G401 (cell line): ENCODE measurements at places on chromosomes 7 and 10.
A peak's percentile ranks its signal among the peaks of the same experiment; 100 is the strongest.

GRCh38 chr10:118977835-118978234, 51.7 kb upstream of the NANOS1 start:
- DNase-seq, result no peak

DNA sequence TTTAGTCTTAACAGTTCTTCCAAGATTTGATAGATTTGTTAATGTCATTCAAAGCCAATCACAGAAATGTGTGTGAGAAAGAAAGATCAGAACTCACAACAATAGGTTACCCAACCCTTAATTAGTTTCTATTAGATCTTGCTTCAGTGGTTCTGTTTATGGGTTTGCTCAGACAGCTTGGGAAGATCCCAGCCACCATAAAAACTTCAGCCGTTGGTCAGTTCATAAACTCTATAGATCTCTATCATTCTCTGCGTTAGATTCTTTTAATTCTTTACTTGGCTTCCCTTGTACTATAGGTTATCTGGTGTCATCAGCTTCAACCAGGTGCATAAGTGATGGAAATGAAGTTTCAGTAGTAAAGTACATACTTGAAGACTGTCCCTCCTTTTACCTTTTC, 54.4 kb downstream of the ZNF277 start:
- no peak for DNase-seq

DNA sequence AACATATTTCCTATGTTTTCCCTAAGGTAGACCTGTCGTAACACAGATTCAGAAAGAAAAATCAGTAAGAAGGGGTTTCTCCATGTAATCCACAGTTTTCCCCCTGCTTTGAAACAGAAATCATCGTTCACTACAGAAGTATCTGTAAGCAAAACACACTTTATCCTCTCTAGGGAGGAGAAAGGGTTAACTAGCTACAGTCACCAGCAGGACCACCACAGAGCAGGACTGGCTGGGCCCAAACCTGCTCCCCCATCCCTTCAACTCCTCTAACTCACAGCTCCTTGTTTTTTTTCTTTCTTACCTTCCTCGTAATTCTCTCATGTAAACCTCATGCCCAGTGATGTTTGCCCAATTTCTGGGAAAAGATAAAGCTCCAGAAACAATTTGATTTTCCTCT, 167.7 kb downstream of the RAPGEF5 start:
- no peak for DNase-seq

DNA sequence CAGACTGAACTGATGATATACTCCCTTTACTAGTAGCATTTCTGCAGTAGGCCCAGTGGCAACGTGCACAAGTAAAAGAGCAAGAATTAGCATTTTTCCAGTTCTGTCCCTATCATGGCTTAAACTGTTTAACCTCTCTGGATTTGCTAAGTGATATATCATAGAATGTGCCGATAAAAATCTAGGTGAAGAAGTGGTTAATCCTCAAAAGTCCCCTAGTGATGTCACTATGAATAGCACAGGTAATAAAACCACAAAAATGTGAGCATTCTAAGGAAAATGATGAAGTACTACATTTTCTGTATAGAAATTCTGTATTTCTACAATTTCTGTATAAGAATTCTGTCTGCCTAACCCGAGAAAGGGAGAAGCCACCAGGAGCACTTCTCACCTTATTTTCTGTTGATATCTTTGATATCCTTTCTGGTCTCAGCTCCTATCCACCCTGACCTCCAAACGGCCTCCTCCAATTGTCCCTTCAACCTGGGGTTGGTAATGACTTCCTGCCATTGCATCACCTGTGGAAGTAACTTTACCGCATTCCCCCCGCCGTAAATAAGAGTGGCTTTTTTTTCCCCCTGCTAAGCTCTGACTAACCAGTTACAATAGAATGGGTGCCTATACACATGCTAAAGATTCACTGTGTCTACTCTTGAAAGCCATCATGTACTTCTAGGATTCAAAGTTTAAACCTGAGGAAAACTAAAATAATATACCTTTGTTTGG, 155.9 kb upstream of the ASAH2 start:
- no peak for DNase-seq

GRCh38 chr7:1447551-1448244, 11.6 kb downstream of the MICALL2 start:
- DNase-seq, result no peak

DNA sequence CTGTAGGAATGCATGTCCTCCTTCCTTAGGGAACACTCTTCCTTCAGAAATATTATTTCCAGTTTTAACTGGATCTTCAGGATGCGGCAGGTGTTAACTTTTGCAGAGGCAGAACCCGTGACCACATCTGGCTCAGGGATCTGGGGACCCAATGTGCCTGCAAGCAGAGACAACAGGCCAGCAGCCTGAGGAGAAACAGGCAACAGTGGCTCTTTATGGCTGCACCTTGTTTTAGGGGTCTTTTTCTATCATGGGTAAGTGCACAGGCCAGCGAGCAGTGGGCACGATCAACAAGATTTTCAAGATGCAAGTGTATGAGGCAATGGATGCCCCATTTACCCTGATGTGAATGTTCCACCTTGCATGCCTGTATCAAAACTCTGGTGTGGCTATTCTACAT, 497.5 kb upstream of the KLF6 start:
- DNase-seq, result no peak

DNA sequence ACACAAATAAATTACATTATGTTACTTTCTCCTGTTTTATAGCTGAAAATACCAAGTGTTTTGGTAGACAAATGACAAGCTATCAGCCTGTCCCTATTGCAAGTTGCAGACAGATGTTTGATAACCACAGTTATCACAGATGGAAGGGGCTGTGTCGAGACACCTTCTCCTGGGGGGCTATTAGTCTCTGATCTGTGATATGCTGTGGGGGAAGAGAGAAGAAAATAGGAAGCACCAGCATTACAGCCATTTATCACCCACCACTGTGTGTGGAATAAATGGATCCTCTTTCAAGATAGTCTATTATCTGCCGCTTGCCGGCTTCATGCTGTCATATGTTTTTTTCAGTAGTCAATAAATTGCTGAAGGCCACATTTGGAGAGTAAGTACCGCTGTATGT, 597.2 kb upstream of the ADARB2 start:
- DNase-seq, result no peak

DNA sequence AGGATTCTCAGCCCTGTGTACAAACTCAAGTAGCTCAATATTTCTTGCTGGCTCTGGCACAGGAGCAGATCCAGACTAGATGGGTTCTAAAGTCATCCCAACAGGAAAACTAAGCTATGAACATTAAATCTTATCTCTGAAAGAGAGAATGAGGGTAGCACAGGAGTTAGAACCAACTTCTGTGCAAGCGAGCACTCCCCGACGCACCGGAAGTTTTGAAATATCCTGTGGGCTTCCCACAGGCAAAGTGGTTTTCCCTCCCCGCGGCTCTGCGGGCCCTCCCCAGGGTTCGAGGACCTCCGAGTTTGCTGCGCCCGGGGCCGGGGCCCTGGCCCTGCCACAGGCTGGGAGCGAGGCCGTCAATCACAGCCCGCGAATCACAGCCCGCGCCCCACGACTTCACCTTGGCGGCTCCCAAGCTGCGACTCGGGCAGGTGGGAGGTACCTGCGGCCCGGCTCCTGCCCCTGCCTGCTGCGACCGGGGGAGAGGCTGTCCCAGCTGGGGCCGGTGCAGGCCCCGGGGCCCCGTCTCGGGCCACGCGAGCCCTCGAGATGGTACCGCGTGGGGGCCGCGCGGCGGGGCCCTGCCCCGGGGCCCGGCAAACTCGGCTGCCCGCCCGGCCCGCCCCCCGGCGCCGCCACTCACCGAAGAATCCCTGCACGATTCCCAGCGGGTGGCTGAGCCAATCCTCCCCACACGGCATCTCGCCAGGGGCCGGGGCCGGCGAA, 598 bp downstream of the MCMBP start:
- peak; percentile 40 for DNase-seq

- DNase-seq, result no peak
Measured at GRCh38 chr7:30280631-30281030, 3.8 kb upstream of the ZNRF2 start.

GRCh38 chr10:101902032-101902819, 58.6 kb upstream of the KCNIP2 start:
- no peak for DNase-seq

- DNase-seq, result no peak
Measured at GRCh38 chr7:151427705-151428377, 12.1 kb downstream of the CRYGN start.

- no peak for DNase-seq
Measured at GRCh38 chr7:94975336-94975735, 67.9 kb downstream of the PPP1R9A start.

DNA sequence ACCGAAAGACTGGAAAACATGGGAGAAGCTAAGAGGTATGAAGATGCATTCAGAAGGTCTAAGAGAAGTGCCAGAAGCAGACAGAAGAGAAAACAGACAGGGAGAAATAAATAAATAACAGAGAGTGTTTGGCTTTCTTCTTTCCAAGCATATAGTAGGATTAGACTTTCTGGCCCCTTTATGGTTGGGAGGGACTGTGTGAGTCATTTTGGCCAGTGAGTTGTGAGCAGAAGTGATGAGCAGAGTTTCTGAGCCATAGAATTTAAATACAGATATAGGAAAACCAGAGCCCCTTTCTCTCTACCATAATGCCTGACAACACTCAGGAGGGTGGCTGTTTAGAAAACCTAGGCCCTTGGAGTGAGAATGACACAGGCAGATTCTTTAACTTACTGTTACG, 171.0 kb downstream of the PPP1R17 start:
- DNase-seq, result no peak

DNA sequence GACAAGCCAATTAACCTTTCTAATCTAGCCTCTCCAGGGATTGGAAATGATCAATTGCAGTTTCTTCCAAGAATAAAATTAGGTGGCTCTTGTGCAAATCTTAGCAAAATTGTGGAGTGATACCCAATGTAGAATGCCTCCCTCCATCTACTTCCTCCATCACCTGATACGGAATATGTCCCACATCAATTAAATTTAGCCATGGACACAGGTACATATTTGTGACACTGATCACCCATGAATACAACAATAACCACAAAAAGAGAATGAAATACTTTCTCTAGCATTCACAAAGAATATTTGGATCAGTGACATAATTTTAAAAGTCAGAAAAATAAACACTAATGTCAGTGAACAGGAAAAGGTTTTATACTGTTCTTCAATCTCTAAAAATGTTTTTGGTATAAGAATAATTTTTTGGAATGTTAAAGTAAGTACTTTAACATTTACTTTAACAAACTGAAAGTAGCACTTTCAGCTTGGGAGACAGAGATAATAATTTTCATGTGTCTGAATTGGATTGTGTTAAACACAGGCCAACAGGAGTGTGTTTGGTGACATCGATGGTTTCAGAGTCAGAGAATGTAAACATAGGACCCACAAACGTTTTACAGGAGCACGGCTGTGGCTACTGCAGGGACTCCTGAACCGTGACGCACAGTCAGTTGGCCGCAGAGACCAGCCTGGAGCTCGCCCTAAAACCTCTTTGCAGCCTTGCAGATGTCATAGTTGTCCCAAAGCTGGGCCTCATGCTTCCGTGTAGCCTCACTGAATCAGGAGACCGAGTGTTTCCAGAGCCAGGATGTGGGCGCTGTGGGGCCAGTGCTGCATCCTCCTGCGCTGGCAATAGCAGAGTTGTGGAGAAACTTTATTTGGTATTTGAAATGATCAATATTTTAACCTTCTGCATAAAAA, 7.2 kb downstream of the RBM20 start:
- no peak for DNase-seq

- DNase-seq, result no peak
Measured at GRCh38 chr7:143354965-143355364, 7.5 kb downstream of the FAM131B start.

GRCh38 chr10:78849115-78849514, 219.7 kb upstream of the ZMIZ1 start:
- DNase-seq, result no peak

GRCh38 chr7:127751062-127751461, 99.1 kb downstream of the SND1 start:
- no peak for DNase-seq

DNA sequence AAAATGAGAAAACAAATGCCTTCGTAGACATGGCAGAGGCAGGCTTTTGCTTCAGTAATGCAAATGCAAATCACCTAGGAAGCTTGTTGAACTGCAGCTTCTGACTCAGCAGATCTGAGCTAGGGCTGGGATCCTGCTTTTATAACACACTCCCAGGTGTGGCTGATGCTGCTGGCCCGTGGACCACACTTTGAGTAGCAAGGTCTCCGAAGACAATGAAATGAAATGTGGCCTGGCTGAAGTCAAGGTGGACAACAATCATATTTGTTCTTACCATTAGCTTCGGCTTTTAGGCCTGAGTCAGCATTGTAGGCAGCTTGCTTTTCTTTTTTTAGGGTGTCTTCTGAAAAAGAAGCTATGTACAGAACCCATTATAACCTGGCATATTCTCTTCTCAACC, 26.3 kb downstream of the COL17A1 start:
- DNase-seq, result no peak

DNA sequence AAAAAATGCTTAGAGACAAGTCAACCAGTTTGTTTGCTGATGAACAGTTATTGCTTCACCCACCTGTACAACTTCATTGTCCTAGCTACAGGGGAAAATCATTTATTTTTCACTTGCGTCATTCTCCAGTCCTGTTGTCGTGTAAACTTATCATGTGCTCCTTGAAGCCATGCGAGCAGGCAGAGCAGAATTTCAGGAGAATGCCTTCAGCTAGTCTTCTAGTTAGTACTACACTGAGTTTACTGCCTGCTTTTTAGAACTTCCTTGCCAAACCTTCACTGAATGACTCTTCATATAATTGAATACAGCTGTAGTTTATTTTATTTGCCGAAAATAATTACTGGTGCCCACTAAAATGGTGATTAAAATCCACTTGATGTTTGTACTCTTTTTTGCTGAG, 15.6 kb downstream of the RPA3 start:
- no peak for DNase-seq

GRCh38 chr7:123580406-123581161, 21.0 kb upstream of the ASB15 start:
- DNase-seq, result peak; percentile 48

DNA sequence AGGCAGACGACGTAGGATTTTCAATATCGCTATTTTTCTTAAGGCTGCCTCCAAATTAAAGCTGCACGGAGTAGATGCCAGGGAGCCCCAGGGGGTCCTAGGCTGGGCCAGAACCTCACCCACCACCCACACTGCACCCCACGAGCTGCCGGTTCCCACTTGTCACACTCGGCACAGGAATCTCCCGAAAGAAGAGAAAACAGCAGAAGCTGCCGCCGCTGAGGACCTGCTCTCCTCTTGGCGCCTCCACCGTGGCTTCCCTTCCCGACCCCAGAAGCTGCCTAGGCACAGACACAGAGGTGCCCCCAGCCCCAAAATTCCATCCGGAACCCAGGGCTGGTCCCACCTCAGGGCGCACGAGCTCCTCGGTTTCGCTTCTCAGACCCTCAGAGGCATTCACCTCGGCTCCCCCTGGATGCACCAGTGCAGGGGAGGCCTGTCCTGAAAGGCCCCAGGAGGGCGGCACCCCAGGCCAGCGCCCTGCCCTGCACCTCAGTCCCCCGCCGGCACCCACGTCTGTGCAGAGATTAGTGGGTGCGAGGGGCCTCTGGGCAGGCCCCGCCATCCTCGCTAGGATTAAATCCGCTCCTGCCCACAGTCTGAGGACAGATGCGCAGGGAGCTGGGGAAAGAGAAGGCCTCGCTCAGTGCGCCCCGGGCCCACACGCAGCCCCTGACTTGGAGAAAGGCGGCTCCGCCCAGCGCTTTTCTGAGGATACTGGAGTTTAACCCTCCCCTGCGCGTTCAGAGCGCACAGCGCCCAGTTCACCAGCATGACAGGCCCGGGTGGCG, 99.2 kb downstream of the PTPRN2 start:
- no peak for DNase-seq

GRCh38 chr7:101632641-101633040, 3.5 kb upstream of the MYL10 start:
- no peak for DNase-seq
